ENCODE measurements at places on chromosomes 12 and 14. TPM values are rescaled to one million over a fixed set of nuclear protein-coding genes. Genes with fewer than 3 reads are reported as not detected.

- H3K4me3 ChIP-seq, result no peak overlapping the region
- H3K27ac ChIP-seq, result no peak overlapping the region
- H3K27me3 ChIP-seq, result no peaks in the 10 kb centered on the region
- no peak for DNase-seq
These were observed 33.6 kb upstream of the HIGD1C start for GRCh38 chr12:50918584-50919316.

DNA sequence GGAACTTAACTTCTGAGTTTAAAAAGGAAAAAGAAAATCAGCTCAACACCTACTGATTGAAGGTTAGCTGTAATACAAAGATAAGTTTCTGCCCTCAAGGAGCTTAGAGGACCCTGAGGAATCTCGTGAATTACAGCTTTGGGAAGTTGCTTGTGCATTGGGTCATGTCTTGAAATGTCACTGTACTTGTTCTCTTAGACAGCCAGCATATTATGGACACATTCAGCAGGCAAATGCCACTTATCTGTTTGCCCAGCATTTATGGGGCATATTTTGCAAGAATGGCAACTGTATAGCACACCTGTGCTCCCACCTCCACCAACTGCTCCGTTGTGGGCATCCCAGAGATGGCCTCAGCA, 263.6 kb upstream of the CRY1 start:
- H3K27ac ChIP-seq, result peak overlapping the region; percentile 42
- peaks cover 66% of the 10 kb centered on the region for H3K4me1 ChIP-seq
- H3K36me3 ChIP-seq, result peaks cover 13% of the 10 kb centered on the region
- peak overlapping the region; percentile 31 for H3K4me3 ChIP-seq
- H3K27me3 ChIP-seq, result no peaks in the 10 kb centered on the region
- no peak for DNase-seq

DNA sequence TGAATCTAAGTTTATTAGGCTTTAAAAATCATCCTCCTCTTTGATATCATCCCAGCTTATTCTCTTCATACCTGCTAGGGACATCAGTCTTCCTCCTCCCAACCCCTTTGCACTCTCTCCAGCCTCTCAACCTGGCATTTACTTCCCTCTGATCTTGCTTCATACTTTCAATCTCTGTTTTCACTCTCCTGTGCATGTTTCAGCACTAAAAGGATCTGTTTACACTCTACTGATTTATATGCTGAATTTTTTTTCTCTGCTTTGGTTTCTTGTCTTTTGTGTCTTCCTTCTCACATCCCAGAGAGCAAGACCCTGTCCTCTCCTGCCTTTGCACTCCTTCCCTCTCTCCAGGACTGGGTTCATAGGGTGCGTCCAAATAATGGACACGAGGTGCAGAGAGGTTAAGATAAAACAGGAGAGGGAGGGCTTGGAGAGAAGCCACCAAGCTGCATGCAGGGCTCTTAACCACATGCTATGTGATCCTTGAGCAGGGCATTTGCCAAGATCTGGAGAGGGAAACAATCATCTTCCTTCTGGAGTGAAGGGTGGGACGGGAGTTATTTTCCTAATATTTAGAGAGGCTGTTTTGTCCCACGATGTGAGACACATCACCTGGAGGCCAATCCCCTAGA, 3.0 kb upstream of the CISTR start:
- H3K4me3 ChIP-seq, result no peak overlapping the region
- H3K4me1 ChIP-seq, result peaks cover 24% of the 10 kb centered on the region
- peaks cover 25% of the 10 kb centered on the region for H3K27me3 ChIP-seq
- H3K27ac ChIP-seq, result no peak overlapping the region
- H3K36me3 ChIP-seq, result no peaks in the 10 kb centered on the region

The SRGAP1 gene
- 0.08 TPM for total RNA-seq

GRCh38 chr14:106790189-106791036, 1264.0 kb downstream of the TMEM121 start:
- H3K27me3 ChIP-seq, result peaks cover 24% of the 10 kb centered on the region
- peak; percentile 82 for DNase-seq
- peaks cover 11% of the 10 kb centered on the region for H3K4me1 ChIP-seq
- no peaks in the 10 kb centered on the region for H3K36me3 ChIP-seq

The BCL11B gene
- 104 TPM for total RNA-seq

The FSCB gene
- not detected for total RNA-seq

Data from activated naive CD8-positive, alpha-beta T cell treated with anti-CD3 and anti-CD28 coated beads, Interleukin-2, amount 10 ng/mL, durations not matched to agents 7 days and 5 days (primary cell).